SW 1271 (cell line): ENCODE measurements at places on chromosomes 11 and 22.

- DNase-seq = no peak
Observed at GRCh38 chr11:118311518-118311917, 7.0 kb downstream of the CD3E start.

- DNase-seq = no peak
Observed at GRCh38 chr11:90476442-90477007, 253.7 kb upstream of the CHORDC1 start.

DNA sequence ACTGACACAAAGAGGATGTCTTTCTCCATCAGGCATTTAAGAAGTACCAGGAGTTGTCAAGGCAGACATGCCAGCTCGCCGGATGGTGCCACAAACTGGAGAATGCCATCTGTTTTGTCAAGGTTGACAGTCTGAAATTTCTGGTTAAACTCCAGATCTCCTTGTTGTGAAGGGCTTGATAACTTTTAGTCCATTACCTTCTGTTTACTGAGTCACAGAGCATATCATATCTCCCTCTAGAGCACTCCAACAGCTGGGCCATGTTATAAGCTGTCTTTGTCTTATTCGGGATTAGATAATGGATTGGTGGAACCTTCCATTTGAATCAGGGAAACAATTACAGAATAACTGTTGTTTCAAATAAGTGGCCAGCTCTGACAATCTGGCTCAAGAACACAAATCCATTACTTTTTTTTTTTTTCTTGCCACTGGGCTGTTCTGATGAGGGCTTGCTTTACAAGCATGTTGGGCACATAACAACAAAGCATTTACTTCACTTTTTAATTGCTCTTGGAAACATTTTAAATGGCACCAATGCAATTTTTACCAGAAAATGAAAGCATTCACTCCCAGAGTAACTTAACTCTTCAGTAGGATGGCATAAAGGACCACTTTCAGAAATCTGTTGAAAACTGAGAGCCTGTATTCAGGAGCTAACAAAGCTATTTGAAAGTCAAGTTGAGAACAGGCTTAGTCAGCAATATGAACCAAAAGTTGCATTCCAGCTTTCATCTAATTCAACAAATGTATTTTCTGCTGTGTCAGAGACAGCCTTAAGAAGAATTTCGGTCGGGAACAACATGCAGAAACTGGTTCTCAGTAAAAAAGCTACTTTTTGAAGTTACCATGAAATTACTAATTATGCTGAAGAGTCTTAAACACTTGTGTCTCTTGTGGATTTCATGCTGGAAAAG, 227.6 kb upstream of the PITPNB start:
- DNase-seq = no peak

GRCh38 chr11:57484141-57484710, 23.9 kb downstream of the RTN4RL2 start:
- no peak for DNase-seq

DNA sequence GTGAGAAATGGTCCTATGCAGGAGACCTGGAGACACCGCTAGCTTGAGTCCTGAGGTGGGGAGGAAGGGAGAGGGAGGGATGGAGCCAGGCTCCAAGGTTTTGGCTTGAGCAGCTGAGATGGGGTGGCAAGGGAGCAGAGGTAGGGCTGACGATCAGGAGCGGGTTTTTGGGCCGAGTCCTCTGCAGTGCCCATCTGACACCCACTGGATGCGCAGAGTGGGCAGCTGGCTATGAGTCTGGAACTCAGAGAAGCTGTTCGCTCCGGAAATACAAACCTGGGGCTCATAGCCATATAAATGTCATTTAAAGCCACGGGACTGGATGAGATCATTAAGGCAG, 453 bp upstream of the MAFF start:
- no peak for DNase-seq

GRCh38 chr11:27118949-27119348, 78.3 kb downstream of the BBOX1 start:
- no peak for DNase-seq
